Brain microvascular endothelial cell (primary cell): ENCODE measurements at places on chromosomes 11 and 22.
A peak's percentile ranks its signal among the peaks of the same experiment; 100 is the strongest.

DNA sequence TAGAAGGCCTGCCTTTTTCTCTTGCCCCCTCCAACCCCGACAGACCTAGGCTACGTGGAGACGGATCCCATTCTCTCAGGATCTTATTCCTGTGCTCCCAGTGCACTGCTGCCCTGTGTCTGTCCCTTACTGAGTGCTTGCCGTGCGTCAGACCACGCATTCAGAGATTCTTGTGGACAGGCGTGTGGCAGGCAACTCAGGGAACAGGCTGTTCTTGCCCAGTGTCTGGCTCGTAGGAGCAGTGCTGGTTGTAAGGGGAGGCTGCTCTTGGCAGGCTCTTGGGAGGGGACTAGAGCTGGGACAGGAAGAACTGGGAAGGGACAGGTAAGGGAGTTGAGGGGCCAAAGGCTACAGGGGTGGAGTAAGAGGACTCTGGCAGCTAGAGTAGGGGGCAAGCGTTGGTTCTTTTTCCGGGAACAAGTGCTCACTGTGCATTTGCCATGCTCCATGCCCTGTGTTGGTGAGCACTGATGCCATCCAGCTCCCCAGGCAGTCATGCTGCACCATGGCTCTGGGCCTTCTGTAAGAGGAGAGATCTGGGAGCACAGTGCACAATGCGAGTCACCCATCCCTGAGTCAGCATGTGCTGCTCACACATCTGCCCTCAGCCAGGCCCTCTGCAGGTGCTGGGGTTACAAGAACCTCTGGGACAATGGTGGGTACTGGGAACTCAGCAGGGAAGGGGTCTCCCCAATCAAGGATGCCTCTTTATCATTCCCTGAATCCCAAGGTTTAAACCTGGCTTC, 119.1 kb downstream of the TBC1D22A start:
- peak; percentile 14 for DNase-seq

- no peak for DNase-seq
These were observed 6.2 kb downstream of the KDM4F start for GRCh38 chr11:95055283-95055897.

DNA sequence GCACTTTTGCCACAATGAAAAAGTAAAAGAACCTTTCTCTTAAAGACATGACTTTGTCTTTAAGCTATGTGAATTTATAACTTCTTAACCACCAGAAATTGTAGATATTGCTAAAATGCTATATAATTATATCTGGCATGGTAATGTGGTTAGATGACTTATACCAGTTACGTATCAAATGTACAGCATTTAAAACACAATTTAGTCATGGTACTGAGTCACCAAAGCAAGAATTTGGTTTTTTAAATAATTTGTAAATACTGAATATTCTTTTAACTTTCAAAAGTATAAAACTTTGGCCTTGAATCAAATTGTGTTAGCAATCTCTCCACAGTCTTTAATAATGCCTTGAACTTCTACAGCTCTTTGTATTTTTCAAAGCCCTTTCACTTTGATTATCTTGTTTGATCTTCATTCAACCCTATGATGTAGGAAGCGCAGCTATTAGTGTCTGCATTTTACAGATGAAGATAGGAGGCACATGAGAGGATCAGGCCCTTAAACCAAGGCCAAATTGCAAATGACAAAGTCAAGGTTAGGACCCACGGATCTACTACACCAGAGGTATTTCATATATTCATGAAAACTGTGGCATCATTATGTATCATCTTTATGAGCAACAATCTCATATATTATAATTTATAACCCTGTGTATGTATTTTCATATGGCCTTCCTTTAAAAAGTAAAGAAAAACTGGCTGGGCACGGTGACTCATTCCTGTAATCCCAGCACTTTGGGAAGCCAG, 4.4 kb upstream of the SYTL2 start:
- DNase-seq: no peak

GRCh38 chr11:2877474-2877873, 8.1 kb downstream of the CDKN1C start:
- DNase-seq: no peak

- no peak for DNase-seq
These were observed 35.0 kb upstream of the ADORA2A start for GRCh38 chr22:24392218-24392931.

- no peak for DNase-seq
These were observed 9.6 kb downstream of the SSTR3 start for GRCh38 chr22:37202716-37203115.

DNA sequence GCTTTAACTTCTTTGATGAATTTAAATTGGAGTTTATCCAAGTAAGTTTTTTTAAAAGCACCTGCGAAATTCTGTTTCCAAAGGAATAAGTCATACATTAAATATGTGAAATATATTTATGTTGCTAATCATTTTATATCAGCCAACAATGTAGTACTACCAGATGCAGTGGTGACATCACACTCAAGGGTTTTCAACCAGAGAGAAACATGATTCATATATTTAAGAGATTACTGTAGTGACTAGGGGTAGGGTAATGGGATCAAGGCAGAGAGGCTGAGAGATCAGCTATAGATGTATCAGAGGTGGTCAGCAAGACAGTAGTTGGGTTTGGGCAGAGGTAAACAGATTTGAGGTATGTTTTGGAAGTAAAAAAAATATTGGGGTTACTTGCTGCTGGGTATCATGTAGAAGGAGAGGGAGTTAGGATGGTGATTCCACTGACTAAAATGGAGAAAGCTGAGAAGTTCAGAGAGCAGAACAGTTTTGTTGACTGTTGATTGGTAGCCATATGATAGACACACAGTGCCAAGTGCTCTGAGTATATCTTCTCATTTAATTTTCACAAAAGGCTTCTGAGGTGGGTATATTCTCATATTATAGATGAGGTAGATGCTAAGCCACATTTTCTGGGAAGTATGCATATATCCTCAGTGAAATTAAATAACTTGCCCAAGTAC, 39.4 kb downstream of the CEP57 start:
- DNase-seq: peak; percentile 31
